ENCODE measurements at places on chromosomes 6 and 20. TPM values are rescaled to one million over a fixed set of nuclear protein-coding genes. Genes with fewer than 3 reads are reported as not detected.

Gene C6orf163
- total RNA-seq: 0.15 TPM

Gene TMEM244
- total RNA-seq: not detected

Gene PHACTR1
- not detected for total RNA-seq

Gene TFAP2B
- not detected for total RNA-seq

Gene OPRM1
- total RNA-seq: not detected

Gene FAM217A
- not detected for total RNA-seq

Data from A549 treated with Hydrocortisone at 1 μM for 4 hours (cell line).